Occipital lobe (tissue), 3 donors: ENCODE measurements at places on chromosomes 2 and 18.

GRCh38 chr18:57389271-57389670 is 36.9 kb downstream of the ST8SIA3 start:
- no peak for DNase-seq

- DNase-seq = no peak
Measured at GRCh38 chr2:239349453-239350135, 51.2 kb downstream of the HDAC4 start.

DNA sequence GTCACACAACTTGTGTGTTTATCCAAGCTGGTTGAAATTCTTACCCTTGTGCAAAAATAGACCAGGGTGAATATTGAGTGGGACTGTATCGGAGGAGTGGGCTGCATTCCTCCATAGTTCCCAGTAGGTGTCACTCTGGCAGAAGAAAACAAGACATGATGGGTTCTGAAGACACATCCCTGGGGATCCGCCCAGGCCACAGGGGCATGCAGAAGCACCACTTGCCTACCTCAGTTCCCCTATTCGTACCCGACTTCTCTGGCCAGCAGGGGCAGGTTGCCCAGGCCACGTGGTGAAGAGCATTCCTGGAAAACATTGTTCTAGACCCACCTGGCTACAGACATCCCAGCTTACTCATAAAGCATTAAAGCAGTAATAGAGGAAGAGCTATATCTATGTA is 168.2 kb downstream of the FAM210A start:
- DNase-seq = peak; percentile 23

GRCh38 chr2:20635675-20636584 is 15.0 kb downstream of the HS1BP3 start:
- DNase-seq = peak; percentile 80

GRCh38 chr2:56801214-56801613 is 617.4 kb downstream of the CCDC85A start:
- no peak for DNase-seq

- DNase-seq = no peak
Measured at GRCh38 chr2:37770797-37771196, 99.4 kb upstream of the CDC42EP3 start.
